ENCODE measurements at places on chromosomes 6 and 20.
A peak's percentile ranks its signal among the peaks of the same experiment; 100 is the strongest.

- peak; percentile 20 for DNase-seq
These were observed 5.3 kb downstream of the RIPOR2 start for GRCh38 chr6:24930431-24930871.

DNA sequence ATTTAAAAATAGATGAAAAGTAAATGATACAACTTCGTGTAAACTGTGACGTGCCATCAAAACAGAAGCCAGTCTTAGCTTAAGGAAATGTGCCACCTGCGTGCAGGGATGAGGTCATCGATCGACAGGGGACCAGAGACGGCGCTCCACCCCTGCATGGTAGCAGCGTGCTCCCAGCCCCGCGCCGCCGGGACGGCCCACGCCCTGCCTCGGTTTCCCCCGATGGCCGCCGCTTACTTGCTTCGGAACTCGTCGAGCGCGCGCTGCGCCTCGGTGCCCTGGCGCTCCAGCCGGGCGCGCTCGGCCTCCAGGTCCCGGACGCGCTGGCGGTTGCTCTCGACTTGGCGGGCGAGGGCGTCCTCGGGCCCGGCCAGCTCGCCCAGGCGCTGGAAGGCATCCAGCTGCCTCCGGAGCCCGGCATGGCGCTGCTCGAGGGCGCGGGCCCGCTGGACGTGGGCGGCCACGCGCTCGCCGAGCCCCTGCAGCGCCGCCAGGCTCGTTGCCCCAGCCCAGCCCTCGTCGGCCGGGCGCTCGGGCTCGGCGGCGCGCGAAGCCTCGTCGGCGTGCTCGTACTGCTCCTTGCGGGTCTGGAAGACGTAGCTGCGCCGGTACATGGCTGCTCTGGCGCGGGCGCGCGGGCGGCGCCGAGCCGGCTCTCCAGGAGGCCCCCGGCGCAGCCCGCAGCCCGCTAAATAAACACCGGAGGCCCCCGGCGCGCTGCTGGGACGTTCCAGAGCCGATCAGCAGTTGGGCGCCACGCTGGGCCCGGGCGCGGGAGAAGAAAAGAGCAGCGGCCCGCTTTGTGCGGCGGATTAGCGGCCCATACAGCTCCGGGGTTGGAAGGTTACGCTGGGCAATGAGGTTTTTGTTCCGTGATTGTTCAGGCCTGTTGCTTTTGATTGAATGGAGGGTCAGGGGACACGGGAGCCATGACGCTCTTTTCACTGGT, at the start of gene BFSP1:
TSS of gene BFSP1 (minus strand) at position 664 of the 949 bp plus-strand sequence. CDS start at position 614, 50 bp downstream.
- DNase-seq = peak; percentile 64

DNA sequence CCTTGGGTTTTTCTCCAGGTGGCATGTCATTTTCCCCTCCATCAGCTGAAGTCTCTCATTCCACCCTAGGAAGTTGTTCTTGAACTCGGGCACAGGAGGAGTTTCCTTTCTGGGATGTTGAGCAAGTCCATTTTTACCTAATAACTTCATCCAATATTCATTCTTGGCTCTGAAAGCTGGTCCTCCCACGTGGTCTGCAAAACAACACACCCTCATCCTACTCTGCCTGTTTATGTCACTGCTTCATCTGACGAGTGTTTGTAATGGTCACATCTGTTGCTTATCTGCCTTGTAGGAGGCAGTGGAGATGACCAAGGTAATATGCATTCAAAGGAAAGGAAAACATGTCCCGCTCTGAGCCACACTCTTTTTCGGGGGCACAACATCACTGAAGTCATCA, 41.7 kb upstream of the AIG1 start:
- no peak for DNase-seq

GRCh38 chr20:23050076-23050838, 785 bp upstream of the THBD start:
- peak; percentile 77 for DNase-seq

- no peak for DNase-seq
These were observed 1005.5 kb upstream of the CITED2 start for GRCh38 chr6:140379919-140380318.

DNA sequence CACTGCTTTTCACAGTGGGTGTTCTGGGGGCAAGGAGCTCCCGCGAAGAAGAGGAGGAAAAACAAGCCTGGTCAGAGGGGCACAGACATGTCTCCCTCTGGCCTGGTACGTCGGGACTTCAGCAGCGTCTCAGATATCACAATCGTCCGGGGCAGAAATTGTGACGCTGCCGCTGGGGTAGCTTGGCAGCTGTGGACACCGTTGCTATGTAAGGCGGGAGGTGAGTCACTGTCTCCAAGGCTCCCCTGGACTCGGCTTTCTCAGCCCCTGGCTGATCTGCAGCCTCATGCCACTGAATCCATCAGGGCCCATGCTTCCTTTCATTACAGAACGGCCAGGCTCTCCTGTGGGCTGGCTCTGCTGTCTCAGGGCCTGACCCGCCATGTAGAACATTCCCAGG, 98.7 kb downstream of the SULF2 start:
- peak; percentile 47 for DNase-seq

DNA sequence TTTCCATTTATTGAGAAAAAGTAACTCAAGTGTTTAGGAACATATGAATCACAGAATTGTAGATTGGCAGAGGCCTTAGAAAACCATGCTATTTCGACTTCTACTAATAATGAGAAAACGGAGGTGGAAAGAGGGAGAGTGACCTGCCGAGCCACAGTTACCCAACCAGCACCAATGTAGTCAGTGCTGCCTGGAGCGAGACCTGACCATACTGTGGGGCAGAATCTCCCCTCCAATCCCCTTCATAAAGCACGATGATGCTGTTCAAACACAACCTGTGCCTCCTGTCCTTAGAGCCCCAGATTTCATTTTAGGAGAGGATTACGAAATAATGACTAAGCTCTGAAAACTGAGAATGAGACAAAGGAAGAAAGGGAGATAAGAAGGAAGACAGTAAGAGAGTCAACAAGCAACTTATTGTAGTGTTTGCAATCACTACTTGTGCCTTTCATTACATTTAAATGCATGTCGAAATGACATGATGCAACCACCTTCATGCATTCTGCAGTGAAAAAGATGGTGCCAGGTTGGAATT, 70.6 kb downstream of the ATXN1 start:
- DNase-seq = peak; percentile 21

DNA sequence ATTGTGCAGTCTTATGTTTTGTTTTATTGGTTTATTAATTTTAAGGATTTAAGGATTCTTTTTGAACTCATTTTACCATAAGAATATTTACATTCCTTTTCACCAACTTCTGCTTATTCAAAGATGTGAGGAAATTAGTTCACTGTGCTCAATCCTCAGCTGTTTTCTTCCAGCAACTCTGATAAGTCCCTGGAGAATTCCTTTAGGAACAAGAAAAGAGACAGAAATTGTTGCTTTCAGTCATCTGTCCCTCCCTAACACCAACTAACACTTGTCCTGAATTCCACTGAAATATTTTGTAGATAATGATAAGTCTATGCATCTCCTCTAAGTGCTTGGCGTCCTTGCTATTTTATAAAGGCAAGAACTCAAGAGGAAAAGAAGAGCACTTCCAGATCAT, 334.8 kb upstream of the MARCKS start:
- no peak for DNase-seq

DNA sequence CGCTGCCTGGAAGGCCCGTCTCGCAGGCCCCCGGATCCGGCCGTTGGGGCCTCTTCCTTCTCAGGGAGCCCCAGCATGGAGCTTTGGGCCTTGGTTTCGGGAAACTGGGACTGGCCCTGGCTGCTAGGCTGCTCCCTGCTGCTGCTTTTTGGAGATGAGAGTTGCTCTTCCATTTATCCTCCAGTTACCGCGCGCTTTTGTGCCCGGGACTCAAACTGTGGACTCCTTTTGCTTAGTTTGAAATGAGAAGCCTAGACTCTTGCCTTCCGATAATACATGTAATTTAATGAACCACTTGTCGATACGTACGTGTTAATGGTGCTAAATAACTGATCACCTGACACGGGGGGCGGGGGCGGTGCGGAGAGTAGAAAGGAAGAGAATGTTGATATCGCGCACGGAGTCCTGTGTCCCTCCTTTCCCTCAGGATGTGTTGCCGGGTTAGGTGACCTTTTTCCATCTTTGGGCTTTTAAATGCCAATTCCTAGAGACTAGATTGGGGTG, 968 bp downstream of the PHF3 start:
- DNase-seq = peak; percentile 44

DNA sequence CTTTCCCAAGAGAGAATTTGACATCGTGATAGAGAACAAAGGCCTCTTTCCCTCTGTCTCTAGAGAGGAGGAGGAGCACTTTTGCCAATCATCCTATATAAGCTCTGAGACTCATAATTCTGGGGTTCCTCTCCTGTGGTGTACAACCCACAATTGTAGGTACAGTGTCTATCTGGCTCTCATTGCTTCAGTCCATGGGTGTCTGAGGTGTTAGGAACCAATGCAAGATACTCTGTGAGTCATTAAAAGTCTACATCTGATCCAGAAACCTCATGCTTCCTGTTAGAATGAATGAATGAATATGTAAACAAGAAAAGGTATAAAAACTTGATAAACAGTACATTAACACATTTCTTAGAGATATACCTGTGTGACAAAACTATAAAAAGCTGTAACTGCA, 356.7 kb downstream of the QKI start:
- DNase-seq = peak; percentile 25

- DNase-seq = no peak
These were observed 35.9 kb upstream of the IRAK1BP1 start for GRCh38 chr6:78831492-78831891.

DNA sequence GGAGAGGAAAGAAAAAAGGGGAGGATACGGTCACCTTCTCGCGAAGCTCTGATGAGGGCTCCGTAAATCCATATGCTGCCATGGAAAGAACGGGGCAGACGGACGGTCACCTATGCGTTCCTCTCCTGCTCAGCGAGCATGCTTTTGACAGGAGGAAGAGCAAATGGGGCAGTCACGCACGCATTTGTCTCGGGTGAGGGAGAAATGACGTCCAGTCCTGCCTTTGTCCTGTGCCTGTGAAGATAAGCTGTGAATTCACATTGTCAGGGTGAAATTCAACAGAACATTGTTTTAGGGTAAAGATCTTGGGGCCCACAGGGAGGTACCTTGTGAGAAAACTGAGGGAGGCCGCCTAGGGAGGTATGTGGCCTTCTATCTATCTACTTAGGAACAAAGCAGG, 83.8 kb downstream of the IRF4 start:
- no peak for DNase-seq

DNA sequence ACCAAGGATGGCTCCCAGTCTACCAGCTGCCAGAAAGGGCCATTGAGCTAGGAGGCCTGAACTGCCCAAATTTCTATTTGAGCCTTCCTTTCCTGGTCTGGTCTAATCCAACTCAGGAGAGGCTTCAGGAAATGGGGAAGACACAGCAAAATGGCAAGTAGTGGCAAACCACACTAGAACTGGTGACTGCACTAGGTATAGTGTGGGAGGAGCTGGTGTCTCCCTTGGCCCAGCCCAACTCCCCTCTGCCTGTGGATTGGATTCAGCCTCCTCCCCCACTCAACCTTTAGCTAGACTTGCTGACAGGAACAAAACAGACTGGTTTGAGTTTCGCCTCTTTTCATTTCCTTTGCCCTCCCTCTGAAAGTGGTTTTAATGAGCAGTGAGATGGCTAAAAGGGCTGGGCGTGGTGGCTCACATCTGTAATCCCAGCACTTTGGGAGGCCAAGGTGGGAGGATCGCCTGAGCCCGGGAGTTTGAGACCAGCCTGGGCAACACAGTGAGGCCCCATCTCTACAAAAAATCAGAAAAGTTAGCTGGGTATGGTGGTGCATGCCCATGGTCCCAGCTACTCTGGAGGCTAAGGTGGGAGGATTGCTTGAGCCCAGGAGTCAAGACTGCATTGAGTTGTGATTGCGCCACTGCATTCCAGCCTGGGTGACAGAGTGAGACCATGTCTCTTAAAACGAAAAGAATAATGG, 17.5 kb downstream of the MRPS18A start:
- peak; percentile 30 for DNase-seq

DNA sequence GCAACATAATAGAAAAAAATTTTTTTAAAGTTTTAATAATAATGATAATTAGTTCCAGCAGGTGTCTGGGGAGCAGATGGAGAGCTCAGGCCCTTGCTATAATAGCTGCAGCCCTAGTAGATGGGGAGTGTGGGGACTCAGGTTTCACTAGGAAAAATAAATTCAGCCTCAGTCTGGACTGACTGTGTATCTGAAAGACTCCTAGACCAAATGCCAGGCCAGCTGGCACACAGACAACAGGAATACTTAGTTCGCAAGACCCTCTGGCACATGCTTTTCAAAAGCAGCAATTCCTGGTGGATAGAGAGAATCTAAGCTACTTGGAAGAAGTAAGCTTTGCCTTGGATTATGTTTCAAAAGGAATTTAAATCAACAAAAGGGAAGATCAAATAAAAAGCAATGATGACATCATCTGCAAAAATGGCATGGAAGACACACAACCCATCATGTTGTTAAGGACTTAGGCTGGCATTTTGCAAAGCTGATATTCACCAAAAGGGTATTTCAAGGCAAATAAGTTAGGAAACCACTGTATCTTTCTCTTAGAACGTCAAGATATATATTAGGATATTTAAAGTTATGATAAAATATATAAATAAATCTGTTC, 107.8 kb downstream of the RNGTT start:
- DNase-seq = no peak

GRCh38 chr20:54085910-54086309, 15.5 kb upstream of the BCAS1 start:
- no peak for DNase-seq

DNA sequence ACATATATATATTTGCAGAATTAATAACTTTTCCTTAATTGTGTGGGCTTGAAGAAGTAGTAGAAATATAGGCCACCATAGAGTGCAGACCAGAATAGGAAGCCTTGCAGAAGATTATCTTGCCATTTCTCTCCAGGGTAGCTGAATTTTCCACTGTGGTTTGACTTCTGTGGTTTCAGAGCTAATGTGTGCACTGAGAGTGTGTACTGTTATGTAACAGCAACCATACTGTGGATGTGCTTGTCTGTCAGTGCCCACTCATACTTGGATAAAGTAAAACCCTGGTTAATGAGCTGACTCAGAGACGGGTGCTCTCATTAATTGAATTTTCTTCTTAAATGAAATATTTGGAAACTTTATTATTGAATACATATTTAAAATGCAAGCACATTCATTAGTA, 57.2 kb downstream of the CEP43 start:
- DNase-seq = peak; percentile 26

GRCh38 chr20:46230801-46231282, 77.5 kb downstream of the CDH22 start:
- peak; percentile 29 for DNase-seq

- no peak for DNase-seq
These were observed 622.6 kb downstream of the RNF144B start for GRCh38 chr6:19009769-19010168.

DNA sequence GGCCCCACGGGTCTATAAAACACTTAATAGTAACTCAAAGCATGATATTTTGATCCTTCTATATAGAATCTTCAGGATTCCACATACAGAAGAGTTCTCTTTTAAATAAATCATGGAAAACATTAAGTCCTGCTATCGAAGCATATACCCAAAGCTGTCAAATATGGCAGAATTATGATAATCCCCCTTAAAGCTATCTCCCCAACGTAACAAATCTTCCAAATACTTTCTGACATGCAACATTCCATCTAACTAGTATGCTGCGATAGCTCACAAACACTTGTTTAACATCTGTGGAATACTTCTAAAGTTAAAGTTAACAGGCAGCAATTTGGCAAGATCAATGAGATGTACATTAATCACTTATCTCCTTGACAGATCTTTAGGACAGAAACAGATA, 371.0 kb upstream of the RUNX2 start:
- DNase-seq = no peak

- no peak for DNase-seq
These were observed 79.8 kb upstream of the KCNK16 start for GRCh38 chr6:39402239-39402751.

GRCh38 chr20:63734111-63734945, 2.1 kb upstream of the LIME1 start:
- DNase-seq = no peak
